Effector memory CD8-positive, alpha-beta T cell (primary cell): ENCODE measurements at places on chromosomes 5 and 9.

- peaks cover 3% of the 10 kb centered on the region for H3K36me3 ChIP-seq
- H3K27ac ChIP-seq = no peak overlapping the region
- H3K4me1 ChIP-seq = no peaks in the 10 kb centered on the region
- H3K27me3 ChIP-seq = peaks cover 72% of the 10 kb centered on the region
Observed at GRCh38 chr5:1188464-1188863, 12.9 kb upstream of the SLC6A19 start.

- no peaks in the 10 kb centered on the region for H3K27me3 ChIP-seq
- H3K36me3 ChIP-seq = peaks cover 73% of the 10 kb centered on the region
- no peak for DNase-seq
Observed at GRCh38 chr9:98006127-98006796, 23.1 kb downstream of the ANP32B start.

GRCh38 chr9:137569609-137570203 is 9.0 kb downstream of the DPH7 start:
- H3K27me3 ChIP-seq = no peaks in the 10 kb centered on the region
- DNase-seq = no peak
- H3K4me3 ChIP-seq = no peak overlapping the region
- no peak overlapping the region for H3K27ac ChIP-seq
- peaks cover 29% of the 10 kb centered on the region for H3K36me3 ChIP-seq
- H3K4me1 ChIP-seq = peaks cover 16% of the 10 kb centered on the region

GRCh38 chr5:66609615-66610014 is 13.4 kb downstream of the MAST4 start:
- DNase-seq = no peak
- H3K27ac ChIP-seq = no peak overlapping the region
- no peaks in the 10 kb centered on the region for H3K4me1 ChIP-seq
- no peak overlapping the region for H3K4me3 ChIP-seq
- H3K36me3 ChIP-seq = no peaks in the 10 kb centered on the region

- peaks cover 34% of the 10 kb centered on the region for H3K4me1 ChIP-seq
- H3K27ac ChIP-seq = peak overlapping the region; percentile 98
- no peak for DNase-seq
- H3K27me3 ChIP-seq = no peaks in the 10 kb centered on the region
Observed at GRCh38 chr5:111513131-111513520, 791 bp upstream of the STARD4 start.

DNA sequence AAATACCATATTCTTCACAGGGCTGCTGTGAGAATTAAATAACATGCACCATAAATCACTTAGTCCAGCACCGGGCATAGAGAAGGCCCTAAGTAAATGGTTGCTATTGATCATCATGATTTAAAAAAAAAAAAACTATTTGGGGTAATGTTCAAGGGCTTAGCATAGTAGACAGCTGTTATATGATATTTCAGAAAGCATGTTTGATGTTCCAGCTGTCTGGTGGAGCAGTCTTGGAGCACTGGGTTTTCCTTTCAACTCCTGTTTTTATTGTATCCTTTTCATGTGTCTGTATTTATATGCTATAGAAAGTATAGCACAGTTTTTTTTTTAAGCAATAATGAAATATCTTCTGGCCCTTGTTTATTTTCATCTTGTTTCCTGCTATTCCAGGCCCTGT is 28.0 kb upstream of the TOMM5 start:
- H3K4me3 ChIP-seq = no peak overlapping the region
- H3K27me3 ChIP-seq = peaks cover 7% of the 10 kb centered on the region
- no peak overlapping the region for H3K27ac ChIP-seq
- no peaks in the 10 kb centered on the region for H3K4me1 ChIP-seq

DNA sequence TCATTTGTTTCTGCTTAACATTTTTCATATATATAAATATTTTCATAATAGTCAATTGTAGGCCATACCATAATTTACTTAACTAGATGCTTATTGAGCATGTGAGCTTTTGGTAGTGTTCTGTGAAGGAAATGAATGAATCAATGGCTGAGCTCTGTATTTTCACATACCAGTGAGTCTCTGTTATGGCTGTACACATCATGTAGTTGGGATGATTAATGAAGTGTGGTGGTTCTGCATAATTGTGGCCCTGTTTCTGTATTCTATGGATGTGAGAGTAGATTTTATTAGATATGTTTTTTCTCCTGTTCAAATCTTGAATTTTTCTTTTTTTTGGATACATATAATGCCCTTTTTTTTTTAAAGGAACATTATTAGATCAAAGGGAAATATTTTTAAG is 56.2 kb downstream of the CTNNA1 start:
- no peak for DNase-seq
- H3K27ac ChIP-seq = no peak overlapping the region
- peaks cover 3% of the 10 kb centered on the region for H3K4me1 ChIP-seq
- no peak overlapping the region for H3K4me3 ChIP-seq
- no peaks in the 10 kb centered on the region for H3K27me3 ChIP-seq

DNA sequence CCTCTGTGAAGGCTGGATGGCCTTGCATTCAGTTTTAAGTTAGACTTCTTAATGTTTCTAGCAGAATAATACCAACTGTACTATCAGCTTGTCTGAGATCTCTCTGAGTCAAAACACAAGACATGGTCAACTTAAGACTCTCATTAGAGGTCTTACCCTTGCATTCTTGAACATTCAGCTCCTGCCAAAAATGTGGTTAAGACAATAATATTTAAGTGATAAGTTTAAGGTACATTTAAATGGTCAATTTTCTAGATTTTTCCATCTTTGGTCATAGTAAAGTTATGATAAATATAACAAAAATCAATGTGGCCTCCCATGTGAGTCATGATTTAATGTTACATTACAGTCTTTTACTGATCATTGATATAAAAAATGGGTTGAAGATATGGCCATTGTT is 75.0 kb downstream of the NR2F1 start:
- H3K4me1 ChIP-seq = peaks cover 6% of the 10 kb centered on the region
- H3K36me3 ChIP-seq = no peaks in the 10 kb centered on the region
- H3K27me3 ChIP-seq = no peaks in the 10 kb centered on the region

GRCh38 chr5:100709771-100710170 is 174.6 kb downstream of the FAM174A start:
- DNase-seq = no peak
- H3K36me3 ChIP-seq = no peaks in the 10 kb centered on the region
- no peaks in the 10 kb centered on the region for H3K27me3 ChIP-seq
- H3K4me3 ChIP-seq = no peak overlapping the region

DNA sequence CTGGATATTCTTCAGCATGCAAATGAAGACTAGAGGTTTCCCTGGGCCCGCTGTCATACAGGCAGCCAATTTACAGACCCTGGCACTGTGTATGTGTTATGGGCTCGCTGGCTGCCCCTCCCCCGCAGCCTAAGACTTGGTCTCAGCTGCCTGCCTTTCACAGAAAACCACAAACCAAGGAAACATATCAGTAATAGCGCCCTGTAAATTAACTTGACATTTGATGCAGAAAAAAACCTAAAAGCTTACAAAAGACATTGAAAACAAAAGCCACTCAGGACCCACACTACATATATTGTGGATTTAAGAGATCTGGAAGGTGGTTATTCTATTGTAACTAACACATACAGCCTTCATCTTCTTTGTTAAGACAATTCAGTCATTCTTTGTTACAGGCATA is 287.0 kb upstream of the TMEM161B start:
- no peaks in the 10 kb centered on the region for H3K36me3 ChIP-seq
- H3K27me3 ChIP-seq = peaks cover 22% of the 10 kb centered on the region
- no peak for DNase-seq
- peaks cover 4% of the 10 kb centered on the region for H3K4me1 ChIP-seq
- no peak overlapping the region for H3K4me3 ChIP-seq

DNA sequence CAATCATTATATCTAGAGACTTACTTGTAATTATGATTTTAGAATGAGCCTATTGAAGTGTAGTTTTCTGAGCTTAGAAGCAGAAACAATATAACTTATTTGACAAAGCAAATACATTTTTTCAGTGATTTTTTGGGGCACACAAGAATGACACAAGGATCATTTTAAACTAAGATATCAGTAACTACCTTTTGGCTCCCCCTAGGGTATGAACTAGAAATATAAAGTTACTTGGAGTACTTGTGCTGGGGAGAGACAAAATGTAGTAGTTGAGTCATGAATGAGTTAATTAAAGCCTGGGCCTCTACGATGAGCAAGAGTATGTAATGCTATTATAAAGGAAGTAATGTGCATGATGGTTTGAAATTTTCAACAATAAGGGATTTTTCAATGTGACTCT is 1244.1 kb upstream of the ACO1 start:
- H3K27me3 ChIP-seq = no peaks in the 10 kb centered on the region
- H3K4me1 ChIP-seq = no peaks in the 10 kb centered on the region
- H3K36me3 ChIP-seq = no peaks in the 10 kb centered on the region

DNA sequence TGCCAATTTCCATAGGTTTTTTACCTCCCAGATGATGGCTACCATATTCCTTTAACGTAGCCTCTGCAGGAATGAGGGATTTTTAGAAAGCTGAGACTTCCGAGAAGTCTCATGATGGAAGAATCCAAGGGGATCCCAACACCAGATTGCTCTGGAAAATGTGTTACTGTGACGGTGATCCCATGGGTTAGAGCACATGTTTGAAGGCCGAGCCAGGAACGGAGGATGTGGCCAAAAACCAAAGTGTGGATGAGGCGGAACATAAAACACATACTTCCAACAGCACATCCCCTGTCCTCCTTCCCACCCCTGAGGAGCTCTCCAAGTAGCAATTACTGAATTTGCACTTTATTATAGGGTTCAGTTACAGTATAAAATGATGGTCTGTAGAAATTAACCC is 82.6 kb downstream of the GPR21 start:
- H3K36me3 ChIP-seq = peaks cover 5% of the 10 kb centered on the region
- peaks cover 13% of the 10 kb centered on the region for H3K4me1 ChIP-seq
- no peaks in the 10 kb centered on the region for H3K27me3 ChIP-seq
- no peak overlapping the region for H3K4me3 ChIP-seq
- no peak for DNase-seq
- no peak overlapping the region for H3K27ac ChIP-seq

DNA sequence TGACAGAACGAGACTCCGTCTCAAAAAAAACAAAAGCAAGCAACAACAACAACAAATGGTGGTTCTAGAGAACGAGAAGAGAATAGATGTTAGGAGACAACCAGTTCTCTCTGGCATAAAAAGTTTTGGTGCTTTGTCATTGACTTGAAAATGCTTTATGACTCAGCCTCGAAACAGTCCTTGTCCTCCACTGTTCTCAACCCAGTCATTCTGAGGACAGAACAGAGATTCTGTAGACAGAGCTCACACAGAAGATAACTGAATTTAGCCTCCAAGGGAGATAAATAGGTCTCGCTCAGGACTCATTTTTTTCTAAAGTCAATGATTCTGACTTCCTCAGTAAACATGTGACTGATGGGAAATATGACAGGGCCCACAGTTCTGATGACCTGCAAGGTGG is 76.0 kb upstream of the FSTL4 start:
- H3K27ac ChIP-seq = no peak overlapping the region
- no peaks in the 10 kb centered on the region for H3K36me3 ChIP-seq
- H3K4me1 ChIP-seq = no peaks in the 10 kb centered on the region
- no peak for DNase-seq

DNA sequence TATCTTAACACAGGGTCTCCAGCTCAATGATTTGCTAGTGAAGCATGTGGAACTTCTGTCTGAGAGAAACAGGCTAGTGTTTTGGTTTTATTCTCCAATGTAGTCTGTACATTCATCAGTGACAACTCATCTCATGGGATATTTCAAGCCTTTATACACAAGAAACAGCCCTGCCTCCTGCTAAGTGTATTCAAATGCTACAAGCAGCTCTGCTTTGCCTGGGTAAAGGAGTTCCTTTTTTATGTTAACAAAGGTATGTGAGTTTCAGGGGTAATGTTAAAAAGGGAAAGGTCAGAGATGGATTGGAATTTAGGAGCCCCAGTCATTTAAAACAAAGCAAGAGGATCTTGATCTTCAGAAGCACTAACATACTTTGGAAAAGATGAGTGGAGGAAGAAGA is 498.7 kb downstream of the ISL1 start:
- H3K4me1 ChIP-seq = no peaks in the 10 kb centered on the region
- H3K27me3 ChIP-seq = no peaks in the 10 kb centered on the region
- H3K27ac ChIP-seq = no peak overlapping the region
- no peaks in the 10 kb centered on the region for H3K36me3 ChIP-seq
- no peak overlapping the region for H3K4me3 ChIP-seq

DNA sequence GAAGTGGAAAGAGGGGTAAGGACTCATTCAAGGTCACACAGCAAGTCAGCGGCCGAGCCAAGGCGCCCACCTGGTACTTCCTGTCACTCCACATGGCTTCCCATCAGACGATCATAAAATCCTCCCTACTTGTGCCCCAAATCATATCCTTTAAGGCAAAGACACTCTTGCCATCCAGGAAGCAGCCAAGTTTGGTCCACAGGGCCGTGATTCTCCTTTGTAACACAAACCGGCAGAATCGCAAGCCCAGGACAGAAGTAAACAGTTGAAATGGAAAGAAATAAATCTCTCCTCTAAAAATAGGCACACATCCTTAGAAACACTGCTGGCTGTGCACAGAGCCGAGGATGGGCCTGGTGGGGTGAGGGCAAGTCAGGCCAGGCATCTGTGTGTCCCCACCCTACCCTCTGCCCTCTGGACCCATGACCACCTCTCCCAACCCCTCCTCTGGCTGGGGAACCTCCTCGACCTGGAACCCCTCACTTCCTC is 30.5 kb downstream of the TMOD1 start:
- no peaks in the 10 kb centered on the region for H3K4me1 ChIP-seq
- DNase-seq = no peak
- peaks cover 28% of the 10 kb centered on the region for H3K27me3 ChIP-seq
- H3K27ac ChIP-seq = no peak overlapping the region
- no peak overlapping the region for H3K4me3 ChIP-seq

- no peaks in the 10 kb centered on the region for H3K36me3 ChIP-seq
- no peaks in the 10 kb centered on the region for H3K4me1 ChIP-seq
- no peak overlapping the region for H3K4me3 ChIP-seq
- H3K27ac ChIP-seq = no peak overlapping the region
- no peak for DNase-seq
- H3K27me3 ChIP-seq = peaks cover 6% of the 10 kb centered on the region
Observed at GRCh38 chr5:109911731-109912130, 222.0 kb downstream of the MAN2A1 start.

DNA sequence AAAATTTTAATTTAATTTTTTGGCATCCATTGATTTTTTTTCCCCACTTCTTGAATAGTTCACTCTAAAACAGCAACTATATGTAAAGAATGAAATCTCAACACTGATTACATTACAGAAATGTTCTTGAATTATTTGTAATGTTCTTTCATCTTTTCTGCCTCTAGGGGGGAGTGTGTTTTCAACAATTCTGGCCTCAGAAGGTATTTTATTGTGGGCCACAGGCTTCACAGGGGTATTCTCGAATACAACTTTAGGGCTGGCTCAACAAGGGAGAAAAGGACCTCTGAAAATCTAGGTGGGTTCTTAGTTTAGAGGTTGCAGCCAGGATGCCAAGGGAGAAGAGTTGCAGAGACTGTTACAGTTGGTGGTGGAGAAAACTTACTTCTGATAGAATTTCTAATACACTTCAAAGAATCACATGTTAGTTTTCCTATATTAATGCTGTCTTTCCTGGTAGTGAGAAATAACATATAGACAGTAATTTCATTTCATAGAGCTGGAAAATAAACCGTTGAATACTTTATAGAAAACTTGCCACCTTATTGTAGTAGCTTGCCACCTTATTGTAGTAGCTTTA is 3.6 kb upstream of the NPR3 start:
- no peak overlapping the region for H3K27ac ChIP-seq
- DNase-seq = no peak
- peaks cover 40% of the 10 kb centered on the region for H3K27me3 ChIP-seq
- H3K36me3 ChIP-seq = no peaks in the 10 kb centered on the region
- H3K4me1 ChIP-seq = peaks cover 5% of the 10 kb centered on the region

GRCh38 chr9:75121914-75122558 is 33.7 kb downstream of the OSTF1 start:
- peaks cover 50% of the 10 kb centered on the region for H3K4me1 ChIP-seq
- no peaks in the 10 kb centered on the region for H3K27me3 ChIP-seq
- peak overlapping the region; percentile 59 for H3K4me3 ChIP-seq
- H3K27ac ChIP-seq = peak overlapping the region; percentile 79

- DNase-seq = no peak
- peaks cover 23% of the 10 kb centered on the region for H3K27me3 ChIP-seq
- no peaks in the 10 kb centered on the region for H3K4me1 ChIP-seq
Observed at GRCh38 chr5:56129288-56129687, 103.8 kb downstream of the ANKRD55 start.
